ENCODE measurements at places on chromosomes 1 and 21.

- DNase-seq, result peak; percentile 89
These were observed 31.9 kb upstream of the EDN2 start for GRCh38 chr1:41516168-41517061.

- peak; percentile 27 for DNase-seq
These were observed 51.2 kb upstream of the RGS7 start for GRCh38 chr1:241408170-241408569.

DNA sequence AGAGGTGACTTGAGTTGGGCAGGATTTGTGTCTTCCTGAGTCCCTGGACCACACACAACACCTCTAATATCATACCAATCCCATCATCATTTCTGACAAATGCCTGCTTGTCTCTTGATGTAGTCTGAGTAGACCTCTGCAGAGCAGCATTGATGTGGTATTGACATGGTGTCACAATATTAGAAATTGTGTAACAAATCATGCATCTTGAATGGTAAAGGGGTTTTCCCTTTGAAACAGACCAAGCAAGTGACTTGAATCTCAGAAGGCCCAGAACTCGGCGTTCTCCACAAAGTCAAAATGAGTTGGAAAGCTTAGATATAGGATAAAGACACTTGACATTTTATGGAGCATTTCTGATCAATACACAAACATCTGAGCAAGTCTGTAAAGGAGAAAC lies 72.7 kb upstream of the KIRREL1 start:
- no peak for DNase-seq

DNA sequence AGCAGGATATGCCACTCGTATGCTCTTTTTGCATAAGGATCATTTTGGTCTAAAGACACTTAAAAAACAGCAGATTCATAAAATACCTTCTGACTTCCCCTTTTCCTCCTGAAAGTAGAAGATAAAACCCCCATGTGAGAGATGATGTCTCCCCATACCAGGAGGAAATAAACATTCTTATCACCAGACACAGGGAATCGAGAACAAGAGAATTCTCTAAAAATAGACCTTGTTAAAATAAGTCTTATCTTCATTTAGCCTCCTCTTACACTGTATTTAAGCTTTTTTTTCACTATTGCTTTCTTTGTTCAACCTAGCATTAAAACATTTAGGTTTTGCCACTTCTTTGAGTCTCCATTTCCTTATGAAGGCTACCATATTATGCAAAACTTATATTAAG lies 709.3 kb downstream of the KCNT2 start:
- DNase-seq, result no peak

DNA sequence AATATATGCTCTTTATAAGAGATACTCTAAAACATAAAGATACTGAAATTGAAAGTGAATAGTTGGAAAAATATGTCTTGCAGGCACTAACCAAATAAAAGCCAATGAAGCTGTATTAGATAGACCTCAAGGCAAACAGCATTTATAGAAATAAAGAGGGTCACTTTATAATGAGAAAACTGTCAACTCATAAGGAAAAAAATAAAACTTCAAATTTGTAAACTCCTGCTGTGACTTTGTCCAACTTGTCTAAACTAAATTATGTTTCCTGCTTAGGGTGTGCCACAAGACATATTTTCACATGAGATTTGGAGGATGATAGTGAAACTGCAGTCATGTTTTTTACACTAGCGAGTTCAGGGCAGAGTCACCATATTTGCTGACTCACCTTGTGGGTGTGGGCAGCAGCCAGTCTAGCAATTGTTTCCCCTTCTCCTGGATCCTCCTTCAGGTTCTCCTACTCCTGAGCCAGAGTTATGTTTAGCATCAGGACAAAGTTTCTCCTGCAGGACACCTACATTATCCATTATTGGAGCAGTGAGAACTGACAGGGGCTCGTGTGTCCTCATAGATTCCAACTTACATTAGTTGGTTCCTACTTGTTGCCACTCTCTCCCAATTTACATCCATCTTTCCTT lies 43.8 kb downstream of the CD53 start:
- peak; percentile 28 for DNase-seq

DNA sequence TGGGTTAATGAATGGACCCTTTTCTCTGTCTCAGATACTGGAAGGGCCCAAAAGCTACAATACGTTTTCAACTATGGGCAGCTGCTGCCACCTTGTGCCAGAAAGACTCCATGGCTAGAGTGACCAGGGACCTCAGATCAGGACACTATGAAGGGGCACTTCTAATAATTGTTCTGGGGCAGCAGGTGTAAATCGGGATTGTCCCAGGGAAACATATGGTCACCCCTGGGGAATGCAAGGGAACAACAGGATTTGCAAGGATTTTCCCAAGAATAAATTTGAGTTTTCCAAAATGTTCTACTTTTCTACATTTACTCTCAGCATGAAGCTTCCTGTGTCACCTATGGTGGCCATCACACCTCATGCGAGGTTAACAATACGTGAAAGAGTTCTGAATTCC lies 12.0 kb upstream of the FCAMR start:
- peak; percentile 59 for DNase-seq

- no peak for DNase-seq
These were observed 143.0 kb downstream of the ZNF281 start for GRCh38 chr1:200266871-200267270.

Data from fibroblast of pulmonary artery (primary cell).